SK-N-MC (cell line): ENCODE measurements at places on chromosomes 3 and 15.
A peak's percentile ranks its signal among the peaks of the same experiment; 100 is the strongest.

DNA sequence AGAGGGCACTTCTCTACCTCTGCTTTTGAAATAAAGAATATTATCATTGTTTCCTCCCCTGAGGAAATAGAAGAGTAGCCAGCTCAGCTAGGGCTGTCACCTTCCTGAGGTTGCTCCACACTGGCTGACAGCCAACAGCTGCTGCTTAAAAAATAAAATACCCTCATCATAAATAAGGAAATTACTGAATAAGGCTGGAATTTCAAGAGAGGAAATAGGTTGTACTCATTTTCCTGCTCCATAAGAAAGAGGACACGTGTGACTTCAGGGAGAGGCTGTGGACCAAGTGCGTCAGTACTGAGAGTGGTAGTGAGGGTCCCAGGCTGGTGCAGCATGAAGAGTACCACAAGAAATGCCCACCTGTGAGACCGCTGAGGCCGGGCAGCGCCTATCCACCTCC, 8.1 kb upstream of the C2CD4B start:
- no peak for DNase-seq

DNA sequence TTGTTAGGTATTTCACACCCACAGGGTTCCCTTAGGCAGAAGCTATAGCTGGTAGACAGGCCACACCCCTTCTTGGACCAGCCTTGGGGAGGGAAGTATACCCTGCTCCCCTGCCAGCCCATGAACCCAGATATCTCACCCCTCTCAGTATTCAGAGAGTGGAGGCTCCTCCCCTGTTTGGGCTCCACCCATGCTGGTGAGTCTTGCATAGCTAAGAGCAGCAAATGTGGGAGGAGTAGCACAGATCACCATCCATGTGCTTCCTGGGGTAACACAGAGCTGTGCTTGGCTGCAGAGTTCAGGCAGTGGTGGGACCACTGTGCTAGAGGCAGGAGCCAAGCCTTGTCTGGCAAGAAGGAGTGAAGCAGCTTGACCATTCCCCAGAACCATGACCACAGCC, 427.2 kb downstream of the ZIC1 start:
- no peak for DNase-seq

DNA sequence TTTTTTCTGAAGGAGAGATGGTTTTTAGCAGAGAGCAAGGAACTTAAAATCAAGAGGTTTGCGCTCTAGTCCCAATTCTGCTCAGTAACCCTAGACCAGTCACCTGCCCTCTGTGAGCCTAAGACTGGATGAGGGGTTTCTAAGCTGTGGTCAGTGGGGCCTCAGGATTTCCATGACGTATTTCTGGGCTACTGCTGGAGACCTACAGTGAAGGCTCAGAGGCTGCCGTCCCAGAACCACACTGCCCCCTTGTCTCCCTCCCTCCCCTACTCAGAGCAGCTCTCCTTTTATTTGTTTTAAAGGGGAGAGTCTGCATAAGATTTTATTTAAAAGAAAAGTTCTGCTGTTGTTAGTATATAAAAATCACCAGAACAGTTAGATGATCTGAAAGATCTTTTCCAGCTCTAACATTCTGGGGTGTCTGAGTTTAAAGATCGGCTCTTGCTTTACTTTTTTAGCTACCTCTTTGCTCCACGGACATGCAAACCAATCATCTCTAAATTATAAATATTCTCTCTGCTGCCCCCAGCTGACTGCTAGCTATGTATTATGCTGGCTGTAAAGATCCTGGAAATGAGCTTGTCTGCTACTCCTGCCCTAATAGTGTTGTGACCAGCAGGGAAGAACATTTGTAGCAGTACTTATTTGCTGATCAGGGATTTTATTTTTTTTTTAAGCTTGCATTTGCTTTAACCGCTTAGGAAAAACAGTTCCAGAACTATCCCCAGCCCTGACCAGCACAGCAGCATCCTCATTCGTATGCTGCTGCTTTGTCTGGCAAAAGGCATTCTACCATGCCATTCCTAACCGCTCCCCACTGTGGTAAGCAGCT, 28.6 kb upstream of the NDUFB4 start:
- DNase-seq: no peak

- DNase-seq: no peak
Observed at GRCh38 chr15:92097474-92098178, 244.1 kb downstream of the SLCO3A1 start.

DNA sequence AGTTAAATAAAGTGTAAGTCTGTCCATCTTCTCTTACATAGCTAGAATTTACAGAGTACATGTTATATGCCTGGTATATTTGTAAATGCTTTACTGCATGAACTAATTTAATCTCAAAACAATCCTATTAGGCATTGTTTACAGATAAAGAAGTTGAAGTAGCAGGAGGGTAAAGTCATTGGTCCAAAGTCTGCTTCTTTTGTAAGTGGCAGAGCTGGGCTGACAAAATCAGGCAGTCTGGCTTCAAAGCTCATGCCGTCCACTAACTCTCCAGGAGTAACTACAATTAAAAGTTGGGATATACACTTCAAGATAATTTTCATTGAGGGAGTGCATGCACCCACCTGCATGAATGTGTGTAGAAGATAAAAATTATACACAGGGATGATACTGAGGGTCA, 27.3 kb downstream of the VGLL3 start:
- no peak for DNase-seq

DNA sequence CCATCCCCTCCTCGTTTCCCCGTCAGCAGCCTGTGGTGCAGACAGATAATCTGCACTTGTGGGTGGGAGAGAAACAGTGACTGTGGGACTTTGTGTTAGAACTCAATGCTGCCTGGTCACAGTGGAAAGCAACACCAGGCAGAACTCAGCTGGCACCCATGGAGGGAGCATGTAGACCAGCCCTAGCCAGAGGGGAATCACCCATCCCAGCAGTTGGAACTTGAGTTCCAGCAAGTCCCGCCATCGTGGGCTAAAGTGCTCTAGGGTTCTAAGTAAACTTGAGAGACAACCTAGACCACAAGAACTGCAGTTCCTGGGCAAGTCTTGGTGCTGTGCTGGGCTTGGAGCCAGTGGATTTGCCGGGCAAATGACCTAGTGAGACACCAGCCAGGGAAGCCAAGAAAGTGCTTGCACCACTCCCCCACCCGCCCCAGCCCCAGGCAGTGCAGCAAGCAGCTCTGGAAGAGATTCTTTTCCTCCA, 24.4 kb downstream of the ISG20 start:
- DNase-seq: no peak

GRCh38 chr3:58274027-58274614, 31.9 kb upstream of the RPP14 start:
- no peak for DNase-seq

DNA sequence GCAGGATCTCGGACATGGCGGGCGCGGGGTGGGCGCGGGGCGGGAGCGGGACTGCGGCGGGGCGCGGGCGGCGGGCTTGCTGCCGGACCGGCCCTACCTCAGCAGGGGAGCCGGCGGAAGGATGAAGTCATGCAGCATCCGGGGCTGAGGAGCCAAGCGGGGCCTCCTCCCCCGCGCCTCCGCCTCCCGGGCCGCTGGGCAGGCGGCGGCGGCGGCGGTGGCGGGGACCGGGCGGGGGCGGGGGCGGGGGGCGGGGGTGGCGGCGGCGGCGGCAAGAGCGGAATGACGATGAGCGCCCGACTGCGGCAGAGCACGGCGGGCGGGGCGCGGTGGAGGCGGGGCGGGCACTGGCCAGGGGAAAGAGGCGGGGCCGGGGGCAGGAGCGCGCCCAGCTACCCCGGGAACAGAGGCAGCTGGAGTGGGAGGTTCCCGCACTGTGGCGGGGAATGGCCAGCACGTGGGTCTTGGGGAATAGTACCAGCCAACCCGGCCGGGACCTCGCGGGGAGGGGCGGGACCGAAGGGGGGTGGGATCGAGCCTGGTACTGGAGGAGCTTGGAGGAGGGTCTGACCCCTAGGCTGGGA, at the start of gene CAMK2N2:
Gene CAMK2N2, minus strand, starts transcription at position 284 of the 584 bp plus-strand sequence. Its CDS starts 268 bp downstream, at position 16.
- no peak for DNase-seq

- DNase-seq: no peak
Observed at GRCh38 chr3:177294221-177294620, 96.9 kb upstream of the TBL1XR1 start.

DNA sequence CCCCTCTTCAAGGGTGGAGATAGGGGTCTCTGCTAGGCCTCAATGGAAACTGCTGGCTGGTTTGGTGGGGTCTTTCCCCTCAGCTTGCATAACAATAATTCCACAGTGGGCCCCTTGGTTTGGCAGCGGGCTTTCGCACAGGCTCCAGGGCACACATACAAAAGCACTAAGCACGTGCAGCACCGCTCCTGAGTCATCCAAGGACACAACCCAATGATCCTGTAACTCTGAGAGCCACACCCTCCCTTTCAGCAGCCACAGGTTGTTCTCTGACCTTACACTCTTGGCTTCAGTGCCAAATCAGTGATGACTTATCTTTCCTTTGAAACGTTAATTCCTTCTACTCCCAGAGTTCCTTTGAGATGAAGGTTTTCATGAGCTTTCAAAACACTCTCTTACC, 41.7 kb downstream of the DAPK2 start:
- no peak for DNase-seq

GRCh38 chr3:52051444-52051843, 4.9 kb downstream of the DUSP7 start:
- no peak for DNase-seq

GRCh38 chr3:64240959-64241358, 15.7 kb upstream of the PRICKLE2 start:
- no peak for DNase-seq

DNA sequence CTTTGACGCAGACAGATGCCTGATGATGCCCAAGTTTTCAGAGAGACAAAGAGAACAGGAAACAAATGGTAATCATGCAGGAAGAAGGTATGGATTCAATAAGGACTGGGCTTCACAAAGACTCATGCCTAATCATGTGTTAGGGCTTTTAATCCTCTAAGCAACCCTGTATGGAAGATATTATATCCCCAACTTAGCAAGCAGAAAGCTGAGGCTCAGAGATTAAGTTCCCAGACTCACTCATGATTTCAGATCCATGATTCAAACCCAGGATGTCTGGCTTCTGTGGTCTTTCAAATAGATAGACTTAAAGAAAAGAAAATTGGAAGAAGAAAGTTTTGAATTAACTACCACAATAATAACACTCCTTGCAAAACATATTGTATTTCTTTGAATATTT, 4.1 kb upstream of the CLASP2 start:
- DNase-seq: no peak

DNA sequence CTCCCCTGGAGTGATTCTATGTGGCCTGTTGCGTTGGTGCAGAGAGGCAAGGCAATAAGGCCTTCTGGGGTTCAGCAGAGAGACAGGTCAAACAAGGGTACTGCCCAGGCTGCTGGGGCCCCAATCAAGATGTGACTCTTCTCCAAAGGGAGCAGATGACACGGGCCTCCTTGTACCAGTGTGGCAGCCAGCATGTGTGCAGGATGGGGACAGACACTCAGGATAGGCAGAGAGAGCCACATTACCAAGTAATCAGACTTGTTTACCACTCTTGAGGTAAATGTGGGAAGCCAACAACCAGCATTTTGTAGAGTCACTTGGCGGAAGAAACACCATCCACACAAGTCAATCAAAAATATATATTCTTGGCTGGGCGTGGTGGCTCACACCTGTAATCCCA, 95.3 kb upstream of the DLG1 start:
- no peak for DNase-seq

GRCh38 chr3:2898591-2899353, 211.4 kb downstream of the IL5RA start:
- DNase-seq: no peak

DNA sequence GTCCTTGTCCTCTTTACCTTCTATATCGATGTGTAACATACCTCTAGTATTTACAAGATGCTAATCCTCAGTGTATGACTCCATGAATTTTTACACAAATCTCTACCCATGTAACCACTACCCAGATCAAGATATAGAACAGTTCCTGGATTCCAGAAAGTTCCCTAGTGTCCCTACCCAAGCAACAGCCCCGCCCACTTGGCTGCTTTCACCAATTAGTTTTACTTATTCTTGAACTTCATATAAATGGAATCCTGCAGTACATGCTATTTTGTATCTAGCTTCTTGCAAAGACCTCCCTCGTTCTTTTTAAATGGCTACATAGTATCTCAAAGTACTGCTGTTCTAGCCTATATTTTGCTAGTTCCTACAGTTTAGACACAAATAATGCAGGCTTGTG, 33.0 kb downstream of the CD276 start:
- no peak for DNase-seq

DNA sequence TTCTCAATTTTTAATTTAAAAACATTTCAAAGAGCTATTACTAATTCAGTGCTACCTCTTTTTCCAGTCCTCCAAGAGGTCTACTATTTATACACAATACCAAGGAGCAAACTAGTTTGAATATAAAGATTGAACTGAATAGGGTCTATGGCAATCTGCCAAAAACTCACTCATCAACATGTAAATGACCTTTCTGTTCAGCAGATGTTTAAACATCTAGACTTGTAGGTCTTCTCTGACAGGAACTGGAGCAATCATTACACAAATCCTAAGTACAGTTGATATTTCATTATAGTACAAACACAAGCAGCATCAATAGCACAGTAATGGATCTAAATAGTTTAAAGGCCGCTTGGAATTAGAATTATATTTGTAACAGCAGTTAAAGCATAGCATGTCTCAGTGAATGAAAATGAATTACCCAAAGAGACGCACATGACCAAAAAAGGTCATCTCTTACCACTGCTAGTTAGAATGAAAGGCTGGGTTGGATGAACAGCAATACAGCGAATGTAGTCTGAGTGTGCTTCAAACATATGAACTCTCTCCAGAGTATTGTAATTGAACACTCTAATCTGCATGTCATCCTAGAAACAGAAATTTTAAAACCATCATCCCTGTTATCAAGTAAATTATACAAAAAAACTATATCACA, 10.7 kb downstream of the COPB2 start:
- peak; percentile 35 for DNase-seq

- DNase-seq: no peak
Observed at GRCh38 chr15:26772154-26773066, at the start of gene GABRB3. Gene GABRB3 (minus strand): TSS chr15:26773066.

GRCh38 chr3:84974347-84974746, 15.6 kb downstream of the CADM2 start:
- DNase-seq: no peak

- no peak for DNase-seq
Observed at GRCh38 chr3:61774279-61774890, 213.0 kb downstream of the PTPRG start.
